HFFc6 (cell line): ENCODE measurements at places on chromosomes 16 and 17.

DNA sequence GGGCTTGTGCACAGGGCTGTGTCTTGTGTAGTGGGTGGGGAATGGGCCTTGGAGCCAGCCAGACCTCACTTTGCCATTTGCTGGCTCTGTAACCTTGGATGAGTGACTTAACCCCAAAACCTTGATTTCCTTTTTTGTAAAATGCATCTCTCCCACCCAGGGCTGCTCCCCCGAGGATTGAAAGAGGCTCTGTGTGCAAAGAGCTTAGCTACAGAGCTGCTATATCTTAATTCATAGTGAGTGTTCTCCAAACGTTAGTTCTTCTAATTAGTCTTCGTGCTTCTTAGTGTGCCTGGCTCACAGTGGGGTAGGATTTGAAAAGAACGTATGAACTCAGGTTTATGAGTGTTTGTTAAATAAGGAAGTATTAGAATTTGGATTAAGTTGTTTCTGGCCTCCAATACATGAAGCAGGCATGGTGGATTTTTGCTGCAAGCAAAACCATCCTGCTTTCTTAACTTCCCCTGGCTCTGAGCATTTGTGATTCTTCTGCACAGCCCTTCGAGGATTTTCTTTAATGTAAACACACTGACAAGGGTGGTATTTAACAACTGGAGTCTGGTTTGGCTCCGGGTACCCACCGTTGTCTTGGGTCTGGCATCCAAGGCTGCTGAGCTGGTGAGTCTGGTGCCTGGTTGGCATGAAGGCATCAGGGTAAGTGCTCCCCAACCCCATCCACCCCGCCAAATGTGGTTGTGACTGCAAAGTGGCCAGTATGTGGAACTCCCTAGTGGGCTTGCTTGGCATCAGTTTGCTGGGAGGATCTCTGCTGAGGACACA, 29.7 kb downstream of the KSR1 start:
- DNase-seq, result no peak

DNA sequence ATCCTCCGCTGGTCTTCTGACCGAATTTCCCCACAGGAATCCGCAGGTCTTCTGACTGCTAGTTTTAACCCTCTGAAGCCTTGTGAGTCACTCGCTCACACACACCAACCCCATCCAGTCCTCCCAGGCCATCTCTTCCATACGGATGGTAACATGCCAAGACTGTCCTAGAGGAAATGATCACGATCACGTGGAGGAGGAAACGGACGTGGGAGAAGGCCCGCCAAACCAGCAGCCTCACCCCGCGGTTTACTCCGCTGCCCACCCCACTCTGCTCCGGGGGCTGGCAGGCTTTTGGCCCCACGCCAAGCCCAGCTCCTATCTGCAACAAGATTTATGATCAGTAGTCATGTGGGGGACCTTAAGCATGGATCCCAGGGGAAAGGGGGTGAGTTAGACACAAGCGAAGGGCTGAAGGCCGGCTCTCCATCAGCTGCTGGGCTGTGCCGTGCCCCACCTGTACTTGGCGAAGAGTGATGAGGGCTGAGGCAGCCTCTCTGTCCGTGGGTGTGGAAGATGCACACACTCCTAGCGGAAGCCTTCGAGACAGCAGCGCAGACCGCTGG, 1.5 kb upstream of the FAAP100 start:
- peak; percentile 96 for DNase-seq

DNA sequence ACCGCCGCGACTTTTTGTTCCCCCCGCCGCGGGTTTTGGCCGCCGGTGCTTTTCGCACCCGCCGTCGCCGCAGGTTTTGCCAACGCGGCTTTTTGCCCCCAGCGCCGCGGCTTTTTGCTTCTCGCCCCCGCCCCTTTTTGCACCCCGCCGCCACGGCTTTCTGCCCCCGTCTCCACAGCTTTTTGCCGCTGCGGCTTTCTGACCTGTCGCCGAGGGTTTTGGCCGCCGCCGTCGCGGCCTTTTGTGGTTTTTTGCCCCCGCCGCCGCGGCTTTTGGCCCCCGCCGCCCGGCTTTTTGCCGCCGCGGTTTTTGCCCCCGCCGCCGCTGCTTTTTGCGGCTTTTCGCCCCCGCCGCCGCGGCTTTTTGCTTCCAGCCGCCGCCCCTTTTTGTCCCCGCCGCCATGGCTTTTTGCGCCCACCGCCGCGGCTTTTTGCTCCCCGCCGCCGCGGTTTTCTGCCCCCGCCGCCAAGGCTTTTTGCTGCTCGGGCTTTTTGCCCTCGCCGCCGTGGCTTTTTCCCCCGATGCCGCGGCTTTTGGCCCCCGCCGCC, 151.1 kb downstream of the KCNJ18 start:
- no peak for DNase-seq

DNA sequence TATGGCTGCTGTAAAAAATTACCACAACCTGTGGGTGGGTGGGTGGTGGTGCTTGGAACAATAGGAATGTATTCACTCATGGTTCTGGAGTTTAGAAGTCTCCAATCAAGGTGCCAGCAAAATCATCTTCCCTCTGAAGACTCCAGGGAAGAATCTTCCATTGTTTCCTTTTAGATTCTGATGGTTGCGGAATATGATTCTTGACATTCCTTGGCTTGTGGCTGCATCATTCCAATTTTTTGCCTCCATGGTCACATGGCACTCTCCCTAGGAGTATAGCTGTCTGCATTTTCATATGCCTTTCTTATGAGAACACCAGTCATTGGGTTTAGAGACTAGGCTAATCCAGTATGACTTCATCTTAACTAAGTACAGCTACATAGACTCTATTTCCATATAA, 401.0 kb downstream of the HS3ST3B1 start:
- DNase-seq, result no peak

DNA sequence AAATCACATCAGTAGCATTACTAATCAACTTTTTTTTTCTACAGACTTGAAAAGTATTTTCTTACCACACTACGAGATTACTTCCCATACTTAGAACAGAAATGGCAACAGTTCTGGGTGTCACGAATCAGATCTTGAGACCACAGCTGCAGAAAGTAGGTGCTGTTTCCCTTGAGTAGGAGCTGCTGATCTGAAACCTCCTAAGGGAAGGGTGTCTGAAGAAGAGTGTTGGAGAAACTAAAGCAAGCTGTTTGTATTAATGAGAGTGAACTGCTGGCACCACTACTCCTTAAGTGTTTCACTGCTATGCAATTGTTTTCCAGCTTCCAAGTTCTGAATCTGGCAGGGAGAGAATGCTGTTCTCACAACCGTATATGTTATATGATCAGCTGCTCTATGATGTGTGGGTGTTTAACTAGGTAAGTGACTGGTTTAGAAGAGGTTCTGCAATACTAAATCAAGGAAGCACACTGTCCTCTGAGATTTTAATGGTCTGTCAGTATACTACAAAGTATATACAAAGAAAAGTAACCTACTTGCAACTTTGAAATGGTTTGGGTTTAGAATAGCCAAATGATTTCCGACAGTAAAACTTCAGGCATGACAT, 3.3 kb downstream of the ZNF652 start:
- DNase-seq, result no peak

DNA sequence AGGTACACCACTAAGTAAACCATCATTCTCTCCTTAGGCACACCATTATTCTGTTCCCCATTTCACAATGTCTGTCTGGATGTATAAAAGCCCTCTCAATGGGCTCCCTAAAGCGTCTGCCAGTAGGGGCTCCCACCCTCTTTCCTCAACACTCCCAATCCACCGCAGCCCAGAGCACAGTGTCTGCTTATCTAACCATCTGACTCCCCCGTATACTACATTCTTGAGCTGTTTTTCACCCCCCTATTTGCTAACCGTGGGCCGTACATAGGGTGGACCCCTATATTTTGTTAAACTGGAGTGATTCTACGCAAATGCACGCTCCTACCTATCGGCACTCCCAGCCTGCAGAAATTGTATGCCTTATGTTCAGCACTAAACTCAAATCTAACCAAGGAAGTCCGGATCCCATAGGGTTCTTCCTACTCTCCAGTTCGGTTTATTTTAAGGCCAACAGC, 685 bp upstream of the PSMD3 start:
- DNase-seq, result peak; percentile 24
